CD14-positive monocyte (primary cell): ENCODE measurements at places on chromosomes 16 and 17.

DNA sequence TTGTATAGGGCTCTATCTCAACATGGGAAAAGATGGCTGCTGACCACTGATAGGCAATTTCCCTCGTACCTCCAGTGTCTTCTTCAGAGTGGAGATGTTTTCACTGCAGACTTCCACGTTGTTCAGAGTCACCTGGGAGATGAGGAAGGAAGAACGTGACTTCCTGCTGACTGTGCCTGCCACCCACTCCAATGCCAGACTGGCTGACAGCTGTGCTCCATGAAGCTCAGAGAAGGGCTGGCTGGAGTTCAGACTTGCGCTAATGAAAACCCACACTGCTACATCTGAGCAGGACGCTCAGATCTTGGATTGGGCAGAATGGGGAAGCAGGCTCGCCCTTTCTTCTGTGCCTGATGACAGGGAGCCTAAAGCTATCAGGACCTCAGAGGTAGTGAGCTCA lies 33.1 kb downstream of the COG4 start:
- DNase-seq = no peak

GRCh38 chr17:1939981-1940809 lies 84.9 kb downstream of the RTN4RL1 start:
- DNase-seq = no peak

GRCh38 chr16:86740298-86740697 lies 161.9 kb downstream of the FOXL1 start:
- no peak for DNase-seq

DNA sequence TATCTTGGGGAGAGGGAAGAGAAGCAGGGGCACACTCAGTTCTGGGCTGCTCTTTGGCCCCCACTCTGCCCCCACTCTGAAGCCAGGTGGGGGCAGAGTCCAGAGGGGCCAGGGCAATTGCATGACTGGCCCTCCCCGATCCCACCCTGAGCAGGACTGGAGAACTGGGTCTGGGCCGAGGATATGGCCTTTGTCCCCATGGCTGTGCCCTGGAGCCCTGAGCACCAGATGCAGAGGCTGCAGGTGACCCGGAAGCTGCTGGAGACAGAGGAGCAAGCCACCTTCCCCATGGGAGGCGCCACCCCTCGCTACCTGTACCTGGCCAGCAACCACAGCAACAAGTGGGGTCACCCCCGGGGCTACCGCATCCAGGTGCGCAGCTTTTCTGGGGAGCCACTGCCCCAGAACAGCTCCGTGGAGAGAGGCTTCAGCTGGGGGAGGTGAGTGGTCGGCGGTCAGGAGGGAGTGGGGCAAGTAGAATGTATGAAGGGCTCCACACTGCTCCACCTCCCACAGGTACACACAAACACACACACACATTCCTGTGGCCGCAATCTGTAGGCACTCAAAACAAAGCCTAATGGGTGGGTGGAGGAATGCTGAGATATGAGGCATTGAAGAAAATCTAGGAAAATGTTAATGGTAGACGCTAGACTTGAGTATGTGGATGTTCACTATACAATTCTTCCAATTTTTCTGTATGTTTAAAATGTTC lies 21.4 kb downstream of the AOC3 start:
- no peak for DNase-seq
